Chondrocyte (in vitro differentiated cells): ENCODE measurements at places on chromosomes 3 and 15.

GRCh38 chr15:68589053-68589452, 10.3 kb downstream of the CORO2B start:
- no peak for DNase-seq

GRCh38 chr15:81768773-81769172, 277.0 kb downstream of the MEX3B start:
- DNase-seq = no peak

DNA sequence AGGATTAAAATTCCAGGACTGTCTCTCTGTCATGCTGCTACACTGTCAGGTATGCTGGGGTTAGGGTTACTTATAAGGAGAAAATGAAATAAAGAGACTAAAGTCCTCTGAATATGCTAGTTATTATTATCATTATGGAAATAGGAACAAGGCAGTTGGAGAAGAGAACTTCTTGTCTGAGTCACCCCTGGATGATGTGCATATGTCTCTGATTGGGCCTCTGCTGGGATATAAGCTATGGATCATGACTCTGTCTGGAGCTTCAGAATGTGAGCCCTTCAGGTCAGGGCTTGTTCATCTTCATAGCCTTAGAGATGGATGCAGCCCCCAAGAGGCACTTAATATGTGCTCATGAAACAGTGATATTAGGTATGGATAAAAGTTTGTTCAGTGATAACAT, 569.6 kb downstream of the EPHB1 start:
- no peak for DNase-seq

DNA sequence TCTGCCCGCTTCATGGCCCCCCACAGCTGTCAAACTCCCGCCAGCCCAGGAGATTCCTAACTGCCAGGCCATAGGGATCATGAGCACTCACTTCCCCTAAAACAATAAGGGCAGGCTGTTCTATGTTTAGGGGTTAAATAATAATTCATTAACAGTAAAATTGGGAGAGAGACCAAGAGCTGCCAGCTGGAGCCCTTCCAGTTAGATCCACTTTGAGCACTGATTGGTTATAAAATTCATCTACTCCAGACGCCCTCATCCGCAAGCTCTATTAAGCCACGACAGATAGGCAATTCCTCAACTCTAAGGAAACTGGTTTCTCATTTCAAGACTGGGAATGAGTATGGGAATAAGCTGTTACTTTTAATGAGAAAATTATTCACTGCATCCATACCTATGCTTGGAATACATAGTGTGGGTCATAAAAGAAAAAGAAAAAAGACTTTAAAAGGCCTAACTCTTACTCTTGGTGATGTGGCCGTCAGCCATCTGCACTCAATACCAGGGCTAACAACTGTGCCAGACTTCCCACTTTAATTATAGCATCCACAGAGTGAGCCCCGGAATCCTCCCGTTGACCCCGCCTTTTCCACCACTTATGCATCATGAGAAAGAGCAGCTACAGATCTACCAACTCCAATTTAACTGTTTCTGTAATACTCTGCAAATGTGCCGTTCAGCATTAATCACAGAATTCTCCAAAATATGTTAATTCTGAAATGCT, 44.5 kb downstream of the IL17RD start:
- no peak for DNase-seq

GRCh38 chr3:85050821-85051220, 92.0 kb downstream of the CADM2 start:
- DNase-seq = no peak

GRCh38 chr3:141544697-141545096, 57.9 kb downstream of the RASA2 start:
- DNase-seq = no peak

- no peak for DNase-seq
Observed at GRCh38 chr3:130820976-130821375, 72.9 kb upstream of the ATP2C1 start.

GRCh38 chr3:42723219-42723618, 20.6 kb upstream of the HHATL start:
- DNase-seq = no peak

GRCh38 chr3:142318331-142318730, 92.9 kb upstream of the GK5 start:
- DNase-seq = no peak

- no peak for DNase-seq
Observed at GRCh38 chr3:161737171-161737570, 240.6 kb downstream of the OTOL1 start.

DNA sequence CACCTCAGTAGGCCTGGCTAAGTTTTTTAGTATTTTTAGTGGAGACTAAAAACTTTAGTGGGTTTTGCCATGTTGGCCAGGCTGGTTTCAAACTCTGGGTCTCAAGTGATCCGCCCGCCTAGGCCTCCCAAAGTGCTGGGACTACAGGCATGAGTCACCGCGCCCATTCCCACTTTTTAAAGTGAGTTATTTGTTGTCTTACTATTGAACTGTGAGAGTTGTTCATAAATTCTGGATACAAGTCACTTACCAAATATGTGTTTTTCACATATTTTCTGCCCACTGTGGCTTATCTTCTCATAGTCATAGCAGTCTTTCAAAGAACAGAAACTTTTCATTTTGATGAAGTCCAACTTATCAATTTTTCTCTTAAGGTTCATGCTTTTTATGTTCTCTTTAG, 29.9 kb upstream of the SPSB4 start:
- no peak for DNase-seq

- no peak for DNase-seq
Observed at GRCh38 chr3:59824876-59825275, 775.1 kb upstream of the CFAP20DC start.

DNA sequence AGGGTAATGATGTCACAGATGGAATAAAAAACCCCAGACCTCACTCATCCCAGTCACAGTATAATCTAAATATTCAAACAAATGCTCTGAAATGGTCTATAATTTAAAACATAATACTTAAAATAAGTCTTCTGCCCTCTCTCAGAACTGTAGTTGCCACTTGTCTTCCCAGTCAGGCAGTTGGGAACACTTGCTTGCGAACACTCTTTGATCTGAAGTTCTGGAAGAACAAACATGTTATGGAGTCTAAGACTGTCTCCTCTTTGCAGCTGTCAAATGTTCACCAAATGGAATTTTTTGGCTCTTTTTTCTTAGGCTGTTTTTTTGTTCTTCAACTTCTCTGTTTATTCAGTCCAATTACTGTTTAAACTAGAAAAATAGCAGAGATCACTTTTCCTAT, 711.1 kb upstream of the GOLIM4 start:
- no peak for DNase-seq

DNA sequence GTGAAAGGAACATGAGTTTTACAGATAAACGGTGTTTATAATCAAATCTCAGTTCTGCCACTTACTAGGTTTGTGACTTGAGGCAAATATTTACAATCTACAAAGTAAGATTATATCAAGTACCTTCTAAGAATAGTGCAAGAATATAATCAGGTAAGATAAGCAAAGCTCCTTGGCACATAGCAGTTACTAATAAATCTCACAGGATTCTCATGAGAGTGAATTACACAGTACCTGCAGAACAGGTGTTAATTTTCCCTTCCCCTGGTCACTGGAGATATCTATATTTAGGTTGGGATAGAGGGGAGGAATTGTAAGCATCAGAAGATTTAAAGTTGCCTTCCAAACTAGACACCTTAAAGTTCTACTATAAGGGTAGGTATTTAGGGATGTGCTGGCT, 53.0 kb downstream of the UBR1 start:
- DNase-seq = no peak

- DNase-seq = no peak
Observed at GRCh38 chr3:106130384-106131198, 261.8 kb upstream of the CBLB start.

DNA sequence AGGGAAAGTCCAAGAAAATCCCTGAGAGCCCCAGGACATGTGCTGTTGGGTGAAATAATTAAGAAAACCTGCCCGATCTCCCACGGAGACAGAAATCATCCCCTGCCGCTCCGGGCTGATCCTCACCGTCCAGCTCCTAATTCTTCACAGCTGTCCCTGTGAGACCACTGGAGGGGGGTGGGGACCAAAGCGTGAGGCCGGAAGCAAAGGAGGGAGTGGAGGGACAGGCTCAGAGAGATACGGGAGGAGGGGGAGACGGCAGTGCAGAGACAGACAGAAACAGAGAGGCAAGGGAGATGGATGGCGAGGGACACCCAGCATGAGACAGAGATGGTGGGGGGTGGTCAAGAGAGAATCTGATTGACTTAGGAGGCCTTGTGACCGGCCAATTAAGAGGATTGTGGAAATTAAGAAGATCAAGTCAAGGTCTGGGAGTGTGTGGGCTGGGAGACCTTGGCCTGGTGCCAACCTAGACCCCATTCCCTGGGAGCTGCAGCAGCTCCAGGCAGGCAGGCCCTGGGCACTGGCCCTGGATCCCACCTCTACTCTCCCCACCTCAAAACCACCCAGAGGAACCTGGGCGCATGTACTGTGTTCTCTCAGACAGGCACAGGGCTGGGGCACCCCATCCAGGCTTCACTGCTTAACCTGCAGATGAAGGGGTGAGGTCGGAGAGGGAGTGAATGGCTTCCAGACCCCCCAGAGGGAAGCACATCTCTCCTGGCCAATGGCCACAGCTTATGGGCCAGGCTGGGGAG, 113.2 kb upstream of the ALDH1A3 start:
- DNase-seq = peak; percentile 76

GRCh38 chr15:51841406-51842040, 12.1 kb downstream of the TMOD3 start:
- no peak for DNase-seq

GRCh38 chr3:36733162-36733696, 31.1 kb downstream of the DCLK3 start:
- no peak for DNase-seq

- no peak for DNase-seq
Observed at GRCh38 chr3:65252266-65252665, 564.5 kb upstream of the ADAMTS9 start.

GRCh38 chr15:67188551-67189218, 65.8 kb downstream of the AAGAB start:
- DNase-seq = no peak

GRCh38 chr15:100221471-100222348, 120.1 kb downstream of the ADAMTS17 start:
- DNase-seq = peak; percentile 60

GRCh38 chr3:9194509-9195184, 54.8 kb downstream of the SRGAP3 start:
- DNase-seq = no peak

DNA sequence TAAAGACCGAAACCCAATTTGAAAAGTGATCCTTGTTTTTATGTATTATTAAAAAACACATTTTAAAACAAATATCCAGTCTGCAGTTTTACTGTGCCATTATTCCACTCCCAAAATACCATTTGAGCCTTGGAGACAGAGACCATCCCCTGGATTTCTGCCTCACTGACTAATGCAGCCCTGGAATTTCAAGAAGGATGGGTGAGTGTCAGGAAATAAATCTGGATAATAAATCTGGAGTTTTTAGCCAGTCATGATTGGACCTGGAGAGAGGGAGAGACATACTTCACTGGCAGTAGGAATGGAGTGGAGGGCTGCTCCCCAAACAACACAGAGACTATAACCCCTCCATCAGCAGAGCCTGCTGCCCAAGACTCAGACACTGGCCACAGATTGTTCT, 123.3 kb downstream of the MYLK start:
- no peak for DNase-seq

GRCh38 chr3:8854656-8855055, 85.2 kb upstream of the OXTR start:
- DNase-seq = no peak

GRCh38 chr3:177231242-177231641, 34.0 kb upstream of the TBL1XR1 start:
- DNase-seq = no peak
